ENCODE measurements at places on chromosomes 12 and 14.

DNA sequence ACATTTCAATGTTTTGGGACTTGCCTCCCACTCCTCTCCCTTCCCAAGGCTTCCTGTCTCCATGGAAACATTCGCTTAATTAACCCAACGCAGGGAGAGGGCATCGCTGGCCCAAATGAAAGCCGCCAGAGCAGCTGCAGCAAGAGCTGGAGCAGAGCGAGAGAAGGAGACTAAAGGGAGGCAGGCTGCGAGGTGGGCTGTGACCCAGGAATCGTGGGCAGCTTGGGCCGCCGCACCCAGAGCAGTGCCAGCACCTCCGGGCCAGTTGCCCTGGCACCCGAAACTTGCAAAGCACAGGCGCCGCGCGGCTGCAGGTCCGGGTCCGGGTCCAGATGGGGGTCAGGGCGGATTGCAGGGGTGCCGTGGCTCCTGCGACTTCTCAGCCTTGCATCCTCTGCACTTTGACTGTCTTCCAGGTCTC is 43.5 kb upstream of the PTPRQ start:
- no peak for DNase-seq

GRCh38 chr12:68934392-68934791 is 1.4 kb upstream of the CPM start:
- DNase-seq: no peak

DNA sequence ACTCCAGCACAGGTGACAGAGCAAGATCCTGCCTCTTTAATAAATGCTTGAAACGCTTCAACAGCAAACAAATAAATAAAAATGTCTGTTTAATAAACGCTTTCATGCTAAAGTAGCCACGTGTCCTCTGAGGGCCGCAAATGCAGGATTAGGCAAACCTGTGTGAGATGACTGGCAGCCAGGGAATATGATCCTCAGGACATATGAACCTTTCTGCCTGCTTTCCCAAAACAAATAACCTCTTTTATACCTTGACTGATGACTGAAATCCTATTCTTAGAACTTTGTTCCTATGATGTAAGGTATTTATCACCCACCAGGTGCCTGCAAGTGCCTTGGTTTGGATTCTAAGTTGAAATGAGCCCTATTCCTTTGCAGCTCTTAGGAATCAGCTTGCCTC is 14.5 kb upstream of the FLVCR2 start:
- DNase-seq: no peak

- no peak for DNase-seq
Measured at GRCh38 chr12:5716201-5716600, 228.9 kb downstream of the ANO2 start.

GRCh38 chr14:101017209-101017608 is 113.7 kb upstream of the RTL1 start:
- DNase-seq: no peak

- peak; percentile 1 for DNase-seq
Measured at GRCh38 chr14:74763803-74764531, 851 bp downstream of the YLPM1 start.

DNA sequence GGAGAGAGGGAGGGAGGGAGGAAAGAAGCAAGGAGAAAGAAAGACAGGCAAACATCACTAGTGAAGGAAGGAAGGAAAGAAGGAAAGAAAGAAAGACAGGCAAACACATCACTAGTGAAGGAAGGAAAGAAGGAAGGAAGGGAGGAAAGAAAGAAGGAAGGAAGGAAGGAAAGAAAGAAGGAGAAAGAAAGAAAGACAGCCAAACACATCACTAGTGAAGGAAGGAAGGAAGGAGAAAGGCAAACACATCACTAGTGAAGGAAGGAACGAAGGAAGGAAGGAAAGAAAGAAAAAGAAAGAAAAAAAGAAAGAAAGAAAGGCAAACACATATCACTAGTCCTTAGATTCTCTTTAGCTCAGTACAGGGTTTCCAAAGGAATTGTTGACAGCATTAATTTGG is 5.3 kb downstream of the FZD10 start:
- no peak for DNase-seq

DNA sequence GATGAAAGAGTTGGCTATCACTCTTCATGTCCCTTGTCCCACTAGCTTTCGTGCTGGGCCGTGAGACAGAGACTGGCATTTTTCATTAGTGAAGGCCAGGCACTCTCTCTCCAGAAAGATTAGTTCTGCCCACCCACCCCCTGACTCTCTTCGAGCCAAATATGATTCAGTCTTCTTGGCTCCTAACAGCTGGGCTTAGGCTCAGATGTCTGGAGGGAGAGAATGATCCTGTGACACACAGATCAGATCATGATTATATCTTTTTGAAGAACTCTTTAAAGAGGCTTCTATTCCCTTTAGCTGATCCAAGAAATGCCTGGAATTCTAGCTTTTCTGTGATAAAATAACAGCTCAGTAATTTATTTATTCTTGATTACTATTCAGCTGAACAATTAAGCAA is 5.2 kb upstream of the GNG2 start:
- DNase-seq: no peak

Data from stimulated activated CD4-positive, alpha-beta T cell treated with anti-CD3 and anti-CD28 coated beads, Interleukin-4, amount 100 ng/mL, for 4 hours (primary cell).